ENCODE measurements at places on chromosomes 5 and 9.

- no peak for DNase-seq
Measured at GRCh38 chr9:68844157-68844556, 139.1 kb downstream of the PIP5K1B start.

DNA sequence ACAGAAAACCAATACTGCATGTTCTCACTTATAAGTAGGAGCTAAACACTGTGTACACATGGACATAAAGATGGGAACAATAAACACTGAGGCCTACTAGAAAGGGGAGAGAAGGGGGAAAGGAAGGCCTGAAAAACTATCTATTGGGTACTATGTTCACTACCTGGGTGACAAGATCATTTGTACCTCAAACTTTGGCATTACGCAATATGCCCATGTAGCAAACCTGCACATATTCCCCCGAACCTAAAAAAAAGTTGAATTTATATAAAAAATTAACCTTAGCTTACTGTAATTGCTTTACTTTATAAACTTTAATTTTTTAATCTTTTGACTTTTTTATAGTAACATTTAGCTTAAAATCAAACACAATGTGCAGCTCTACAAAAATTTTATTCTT lies 237.6 kb upstream of the ATP10B start:
- DNase-seq = no peak

DNA sequence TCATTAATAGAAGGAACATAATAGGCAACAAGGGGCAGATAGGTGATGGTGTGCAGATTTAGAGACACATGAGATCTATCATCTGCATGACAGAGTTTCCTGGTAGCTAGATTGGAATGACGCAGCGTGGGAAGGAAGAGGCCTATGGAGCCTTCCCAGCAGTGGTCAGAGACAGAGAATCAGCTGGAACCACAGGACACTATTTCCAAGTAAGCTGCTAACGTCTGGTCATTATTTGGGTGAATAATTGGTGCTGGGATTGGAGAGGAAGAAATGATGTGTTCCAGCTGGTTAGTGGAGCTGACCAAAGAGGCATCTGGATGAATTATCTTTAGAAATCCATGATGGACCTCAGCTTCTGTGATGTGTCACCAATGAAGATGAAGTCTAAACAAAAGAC lies 91.2 kb upstream of the PRR16 start:
- DNase-seq = no peak

DNA sequence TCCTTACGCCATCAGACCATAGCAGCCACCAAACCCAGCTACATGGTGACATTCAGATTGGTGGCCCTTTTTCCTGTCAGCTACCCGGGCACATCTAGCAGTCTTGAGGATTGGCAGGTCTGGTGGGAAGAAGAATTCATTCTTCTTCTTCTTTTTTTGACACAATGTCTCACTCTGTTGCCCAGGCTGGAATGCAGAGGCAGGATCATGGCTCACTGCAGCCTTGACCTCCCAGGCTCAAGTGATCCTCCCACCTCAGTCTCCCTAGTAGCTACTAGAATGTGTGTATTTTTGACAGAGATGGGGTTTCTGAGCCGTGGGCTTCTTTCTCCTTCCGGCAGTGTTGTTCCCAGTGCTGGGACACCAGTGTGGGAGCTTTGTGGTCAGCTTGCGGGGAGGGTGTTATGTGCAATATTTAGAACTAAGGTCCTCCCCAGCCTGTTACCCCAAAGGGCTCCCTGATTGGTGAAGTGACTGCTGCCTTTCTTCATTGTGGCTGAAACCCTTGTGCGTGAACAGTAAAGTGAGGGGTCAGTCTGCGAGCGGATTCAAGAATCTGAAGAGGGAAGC lies 3.4 kb downstream of the NTMT1 start:
- no peak for DNase-seq

DNA sequence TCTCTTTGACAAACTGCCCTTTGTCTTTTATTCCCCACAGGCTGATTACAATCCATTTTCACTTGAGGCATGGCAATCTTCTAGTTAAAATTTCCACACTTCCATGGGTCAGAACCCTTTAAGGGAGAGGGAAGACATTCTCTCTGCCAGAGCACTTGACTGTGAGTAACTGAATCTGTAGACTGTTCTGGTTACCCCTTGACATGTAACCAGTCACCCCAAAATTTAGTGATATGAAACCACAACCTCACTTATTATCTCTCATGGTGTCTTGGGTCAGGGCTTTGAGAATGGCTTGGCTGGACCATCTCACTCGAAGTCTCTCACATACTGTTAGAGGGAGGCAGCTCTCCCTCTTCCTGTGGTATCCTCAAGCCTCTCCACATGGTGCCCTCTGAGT lies 14.0 kb downstream of the ITGA2 start:
- DNase-seq = no peak
